ENCODE measurements at places on chromosomes 2 and 18. TPM values are rescaled to one million over a fixed set of nuclear protein-coding genes. Genes with fewer than 3 reads are reported as not detected.

Gene UGT1A4
- total RNA-seq, result not detected

Gene SERPINB13
- total RNA-seq, result not detected

Gene SP9
- 0.09 TPM for total RNA-seq

Gene CYP27C1
- 1.1 TPM for total RNA-seq
